ENCODE measurements at places on chromosomes 4 and X. TPM values are rescaled to one million over a fixed set of nuclear protein-coding genes. Genes with fewer than 3 reads are reported as not detected.

The HPSE gene
- 1.3 TPM for total RNA-seq

The BMP2K gene
- 11.8 TPM for total RNA-seq

The GPR50 gene
- not detected for total RNA-seq

The YIPF6 gene
- total RNA-seq = 28.8 TPM

The BCORL1 gene
- total RNA-seq = 10.5 TPM

The PTPN13 gene
- 5.2 TPM for total RNA-seq

The F8A2 gene
- total RNA-seq = not detected

The UGT2A1 gene
- total RNA-seq = not detected

The PPP1R2C gene
- not detected for total RNA-seq

The FGFBP2 gene
- total RNA-seq = 0.24 TPM

The TMEM31 gene
- total RNA-seq = 0.40 TPM

The FAM241A gene
- 0.53 TPM for total RNA-seq

The CXCL3 gene
- total RNA-seq = 4.4 TPM

The SH3TC1 gene
- total RNA-seq = 14.0 TPM

The C4orf36 gene
- 1.4 TPM for total RNA-seq

The HSFX1 gene
- 0.43 TPM for total RNA-seq

The TRIM2 gene
- total RNA-seq = 0.91 TPM

The GLRB gene
- total RNA-seq = 1.2 TPM

The BBS12 gene
- 3.3 TPM for total RNA-seq

The GSX2 gene
- not detected for total RNA-seq

The USP51 gene
- 0.72 TPM for total RNA-seq

The CAPN6 gene
- not detected for total RNA-seq

The TEX11 gene
- not detected for total RNA-seq

All from A549 treated with ZK216348 at 1 μM for 4 hours (cell line).